Omental fat pad (tissue), 4 donors: ENCODE measurements at places on chromosomes 3 and 15.

- no peak for DNase-seq
Observed at GRCh38 chr15:88118035-88118434, 138.5 kb downstream of the NTRK3 start.

DNA sequence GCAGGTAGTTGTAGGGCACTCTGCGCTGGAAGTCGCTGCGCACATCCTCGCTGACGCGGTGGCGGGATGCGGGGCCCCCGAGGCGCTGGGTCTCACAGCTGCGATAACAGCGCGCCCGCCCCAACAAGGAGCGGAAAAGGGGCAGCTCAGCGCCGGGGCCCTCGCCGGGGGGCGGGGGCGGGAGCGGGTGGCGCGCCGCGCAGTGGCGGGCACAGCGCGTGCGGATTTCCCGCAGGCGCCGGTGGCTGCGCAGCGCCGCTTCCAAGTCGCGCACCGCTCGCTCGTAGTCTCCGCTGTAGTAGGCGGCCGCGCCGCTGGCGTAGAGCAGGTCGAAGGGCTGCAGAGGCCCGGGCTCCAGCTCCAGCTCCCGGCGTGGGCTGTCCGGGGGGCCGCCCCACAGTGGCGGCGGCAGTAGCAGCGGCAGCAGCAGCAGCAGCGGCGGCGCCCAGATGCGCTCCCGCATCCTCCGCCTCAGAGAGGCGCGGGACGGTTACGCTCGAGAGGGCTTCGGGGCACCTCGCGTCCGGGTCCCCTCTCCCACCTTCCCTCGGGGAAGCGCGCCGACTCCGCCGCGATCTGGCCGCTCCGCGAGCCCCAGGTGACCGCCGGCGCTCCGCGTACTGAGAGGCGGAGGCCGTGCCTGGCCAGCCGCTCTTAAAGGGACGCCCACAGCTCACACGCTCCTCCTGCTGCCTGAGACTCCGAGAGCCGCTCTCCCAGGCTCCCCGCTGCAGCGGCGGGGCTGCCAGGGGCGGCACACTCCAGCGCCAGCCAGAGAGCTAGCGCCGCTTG, at the start of gene P3H2:
TSS of gene P3H2 (minus strand) at position 629 of the 792 bp plus-strand sequence. CDS start at position 463, 166 bp downstream.
- no peak for DNase-seq

GRCh38 chr3:47186285-47186684, 22.4 kb upstream of the SETD2 start:
- DNase-seq = no peak

GRCh38 chr15:89413877-89414276, 79.3 kb upstream of the POLG start:
- no peak for DNase-seq

DNA sequence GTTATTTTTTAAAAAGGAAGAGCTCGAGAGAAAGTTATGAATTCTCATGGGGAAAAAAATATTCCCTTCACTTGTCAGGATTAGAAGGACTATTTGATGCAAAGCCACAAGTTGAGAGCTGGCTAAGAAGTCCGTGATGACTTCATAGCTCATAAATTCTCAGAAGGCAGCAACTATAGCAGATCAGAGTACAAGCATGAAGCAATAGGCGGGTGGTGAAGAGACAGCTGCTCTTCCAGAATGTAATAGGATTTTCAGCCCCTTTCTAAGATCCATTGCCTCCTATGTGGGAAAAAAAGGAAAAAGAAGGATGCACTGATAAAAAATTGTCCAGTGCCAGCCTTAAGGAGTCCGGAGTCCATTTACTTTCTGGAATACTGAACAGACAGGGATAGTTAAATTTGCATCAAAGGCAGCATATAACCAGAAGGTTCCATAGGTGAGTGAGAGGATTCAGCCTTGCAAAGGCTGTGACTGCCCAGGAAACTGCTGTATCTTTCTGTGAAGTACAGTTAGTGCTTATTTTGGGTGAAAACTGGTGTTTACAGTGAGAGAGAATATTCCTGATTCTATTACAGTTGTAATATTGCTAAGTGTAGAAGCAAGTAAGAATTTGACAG, 929.5 kb upstream of the ALCAM start:
- no peak for DNase-seq

- no peak for DNase-seq
Observed at GRCh38 chr15:40038275-40038637, 725 bp downstream of the SRP14 start.

DNA sequence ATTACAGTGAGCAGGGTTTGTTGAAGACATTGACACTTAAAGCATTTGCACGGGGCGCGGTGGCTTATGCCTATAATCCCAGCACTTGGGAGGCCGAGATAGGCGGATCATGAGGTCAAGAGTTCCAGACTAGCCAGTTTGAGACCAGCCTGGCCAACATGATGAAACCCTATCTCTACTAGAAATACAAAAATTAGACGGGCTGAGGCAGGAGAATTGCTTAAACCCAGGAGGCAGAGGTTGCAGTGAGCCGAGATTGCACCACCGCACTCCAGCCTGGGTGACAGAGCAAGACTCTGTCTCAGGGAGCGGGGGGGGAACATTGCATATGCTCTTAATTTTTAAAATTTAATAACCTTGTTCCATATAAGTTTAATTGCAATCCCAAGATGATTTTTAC, 11.9 kb downstream of the STT3B start:
- no peak for DNase-seq

DNA sequence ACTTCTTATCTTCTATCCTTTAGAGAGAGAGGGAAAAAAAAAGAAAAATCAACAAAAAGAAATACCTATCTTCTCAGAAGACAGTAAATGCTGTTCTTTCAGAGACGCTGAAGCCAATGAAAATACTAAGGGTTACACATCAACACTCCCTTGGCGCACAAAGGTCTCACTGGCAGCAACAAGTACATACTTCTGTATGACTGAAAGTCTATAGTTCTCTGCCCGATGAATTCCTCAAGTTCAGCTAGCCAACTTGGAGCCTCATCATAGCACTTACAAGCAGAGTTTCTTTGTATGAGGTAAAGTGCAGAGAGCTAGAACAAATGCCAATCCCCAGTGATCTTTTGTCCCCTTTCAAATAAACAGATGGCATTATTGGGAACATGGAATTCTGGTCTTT, 62.7 kb downstream of the CPNE4 start:
- DNase-seq = no peak
